ENCODE measurements at places on chromosomes 5 and 9.

DNA sequence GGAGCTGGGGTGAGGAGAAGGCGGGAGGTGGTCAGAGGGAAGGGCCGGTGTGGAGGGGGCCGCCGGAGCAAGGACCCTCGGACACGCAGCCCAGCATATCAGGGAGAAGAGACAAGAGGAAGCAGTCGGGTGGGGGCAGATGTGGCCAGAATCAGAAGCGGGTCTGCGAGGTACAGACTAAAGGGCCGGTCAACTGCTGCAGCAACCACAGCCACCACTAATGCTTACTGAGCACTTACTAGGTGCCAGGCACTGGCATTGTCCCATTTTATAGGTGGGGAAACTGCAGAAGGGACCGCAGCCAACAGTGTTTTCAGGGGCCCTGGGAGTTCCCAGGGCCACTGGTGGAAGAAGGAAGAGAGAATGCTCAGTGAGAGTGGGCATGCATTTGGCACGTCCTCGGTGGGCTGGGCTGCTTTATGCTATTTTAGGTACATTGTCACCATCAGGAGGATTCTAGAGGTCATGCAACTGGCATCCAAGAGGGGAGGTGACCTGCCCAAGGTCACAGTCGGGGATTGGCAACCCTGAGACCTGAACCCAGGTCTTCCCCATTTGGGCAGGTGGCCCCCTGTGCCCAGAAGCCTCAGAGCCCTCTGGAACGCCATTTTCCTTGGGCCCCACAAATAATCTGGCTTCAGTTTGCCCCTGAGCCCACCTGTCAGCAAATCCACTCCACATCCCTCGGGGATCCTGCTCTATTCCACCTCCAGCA lies 53.4 kb downstream of the DUSP1 start:
- no peak for DNase-seq

GRCh38 chr5:57190593-57190992 lies 16.7 kb downstream of the GPBP1 start:
- no peak for DNase-seq

DNA sequence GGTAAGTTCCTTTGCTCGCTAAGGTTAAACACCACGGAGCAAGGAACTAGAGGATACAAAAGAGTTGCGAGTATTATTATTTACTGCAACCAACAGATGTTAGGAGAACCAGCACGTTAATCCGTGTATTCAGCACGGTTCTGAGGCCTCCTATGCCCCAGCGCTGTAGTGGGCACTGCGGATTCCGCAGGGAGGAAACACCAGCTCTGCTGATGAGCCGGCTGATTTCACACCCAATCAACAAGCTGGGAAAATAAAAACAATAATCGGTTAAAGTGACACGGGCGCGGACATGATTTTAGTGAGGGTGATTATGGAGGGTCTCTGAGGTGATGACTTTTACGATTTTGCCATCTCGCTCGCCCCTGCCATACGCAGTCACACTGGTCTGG lies 702 bp upstream of the PRELID2 start:
- no peak for DNase-seq

DNA sequence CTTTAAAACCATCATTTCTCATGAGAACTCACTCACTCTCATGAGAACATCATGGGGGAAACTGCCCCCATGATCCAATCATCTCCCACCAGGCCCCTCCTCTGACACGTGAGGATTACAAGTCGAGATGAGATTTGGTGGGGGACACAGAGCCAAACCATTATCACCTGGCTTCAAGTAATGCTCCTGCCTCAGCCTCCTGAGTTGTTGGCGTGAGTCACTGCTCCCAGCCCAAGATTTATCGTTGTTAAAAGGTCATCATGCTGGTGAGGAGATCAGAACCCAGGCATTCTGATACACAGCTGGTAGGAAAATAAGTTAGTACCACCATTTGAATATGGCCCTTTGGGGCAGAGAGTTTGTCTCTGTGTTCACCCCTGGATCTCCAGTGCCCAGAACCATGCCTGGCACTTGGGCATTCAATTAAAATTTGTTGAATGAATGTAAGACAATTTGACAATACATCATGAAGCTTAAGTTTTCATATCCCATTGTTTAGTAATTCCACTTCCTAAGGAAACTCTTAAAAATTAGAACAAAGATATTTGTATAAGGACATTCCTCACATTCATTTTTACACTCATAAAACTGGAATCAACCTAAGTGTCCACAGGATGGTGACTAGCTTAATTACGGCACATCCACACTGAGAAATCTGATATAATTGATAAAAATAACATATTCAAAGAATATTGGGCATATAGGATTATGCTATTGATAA lies 58.0 kb upstream of the COL15A1 start:
- DNase-seq: no peak

GRCh38 chr5:95669540-95669939 lies 13.3 kb downstream of the SPATA9 start:
- no peak for DNase-seq

GRCh38 chr9:1460143-1460769 lies 410.1 kb downstream of the DMRT2 start:
- no peak for DNase-seq

DNA sequence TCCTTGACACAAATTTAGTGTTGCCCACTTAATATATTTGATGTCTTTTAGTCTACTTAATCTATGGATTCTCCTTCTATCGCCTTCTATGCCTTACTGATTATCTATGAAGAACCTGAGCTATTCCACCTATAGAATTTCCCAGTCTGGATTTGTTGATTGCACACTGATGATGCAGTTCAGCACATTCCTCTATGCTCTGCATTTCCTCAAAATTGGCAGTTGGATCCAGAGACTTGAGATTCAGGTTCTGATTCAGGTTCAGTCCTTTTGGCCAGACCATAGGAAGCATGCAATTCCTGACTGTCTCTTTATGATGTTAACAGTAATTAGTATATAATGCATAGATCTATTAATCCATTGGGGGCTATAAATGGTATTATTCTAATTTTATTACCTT lies 13.8 kb downstream of the SLC22A5 start:
- no peak for DNase-seq

DNA sequence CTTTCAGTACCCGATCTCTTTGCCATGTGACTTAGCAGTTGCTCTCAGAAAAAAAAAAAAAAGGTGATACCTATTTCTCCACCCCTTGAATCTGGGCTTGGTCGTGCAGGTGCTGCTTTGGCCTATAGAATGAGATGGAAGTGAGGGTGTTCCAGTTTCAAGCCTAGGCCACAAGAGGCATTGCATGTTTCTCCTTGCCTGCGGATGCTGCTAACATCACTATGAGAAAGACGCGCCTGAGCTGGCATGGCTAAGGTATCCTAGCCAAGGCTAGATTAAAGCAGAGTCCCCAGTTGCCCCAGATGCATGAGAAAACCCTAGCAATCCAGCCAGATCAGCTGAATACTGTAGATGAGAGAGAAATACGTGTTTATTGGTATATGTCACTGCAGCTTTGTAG lies 14.7 kb upstream of the CSF1R start:
- no peak for DNase-seq

DNA sequence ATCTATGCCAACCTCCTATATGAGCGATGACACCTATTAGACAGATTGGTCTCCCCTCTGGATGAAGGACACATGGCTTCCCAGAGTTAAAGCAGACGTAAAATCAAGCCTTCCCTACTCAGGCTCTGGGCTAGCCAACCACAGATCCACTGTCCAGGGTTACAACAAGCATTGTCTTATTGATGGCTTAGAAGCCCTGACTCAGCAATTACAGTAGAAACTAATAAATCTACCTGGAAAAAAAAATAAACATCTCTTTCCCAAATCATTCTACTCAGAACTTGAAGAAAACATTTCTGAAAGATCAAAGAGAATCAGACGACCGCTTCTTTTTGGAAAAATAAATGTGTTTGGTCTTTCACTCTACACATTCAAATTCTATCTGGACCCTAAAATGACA lies 189.3 kb downstream of the GLIS3 start:
- no peak for DNase-seq

DNA sequence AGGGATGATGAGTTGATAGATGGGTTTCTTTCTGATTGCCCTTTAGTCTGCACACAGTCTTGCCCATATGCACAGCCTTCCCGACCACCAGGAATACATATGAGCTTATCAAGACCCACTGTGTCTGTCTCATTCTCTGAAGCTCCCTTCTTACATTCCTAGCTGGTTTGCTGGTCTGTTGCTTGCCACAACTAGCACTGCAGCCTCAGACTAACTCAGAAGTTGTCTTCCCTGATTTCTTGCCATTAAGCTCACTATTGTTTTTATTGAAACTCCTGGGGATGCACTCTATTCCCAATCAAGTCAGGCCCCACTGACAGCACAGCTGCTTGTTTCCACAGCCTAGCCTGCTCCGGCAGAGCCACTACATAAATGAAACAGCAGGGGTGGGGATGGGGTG lies 97.5 kb downstream of the SAXO1 start:
- no peak for DNase-seq

- DNase-seq: no peak
Measured at GRCh38 chr9:130662970-130663257, 1.5 kb upstream of the PRDM12 start.

- no peak for DNase-seq
Measured at GRCh38 chr5:1778138-1779020, 21.3 kb downstream of the MRPL36 start.

DNA sequence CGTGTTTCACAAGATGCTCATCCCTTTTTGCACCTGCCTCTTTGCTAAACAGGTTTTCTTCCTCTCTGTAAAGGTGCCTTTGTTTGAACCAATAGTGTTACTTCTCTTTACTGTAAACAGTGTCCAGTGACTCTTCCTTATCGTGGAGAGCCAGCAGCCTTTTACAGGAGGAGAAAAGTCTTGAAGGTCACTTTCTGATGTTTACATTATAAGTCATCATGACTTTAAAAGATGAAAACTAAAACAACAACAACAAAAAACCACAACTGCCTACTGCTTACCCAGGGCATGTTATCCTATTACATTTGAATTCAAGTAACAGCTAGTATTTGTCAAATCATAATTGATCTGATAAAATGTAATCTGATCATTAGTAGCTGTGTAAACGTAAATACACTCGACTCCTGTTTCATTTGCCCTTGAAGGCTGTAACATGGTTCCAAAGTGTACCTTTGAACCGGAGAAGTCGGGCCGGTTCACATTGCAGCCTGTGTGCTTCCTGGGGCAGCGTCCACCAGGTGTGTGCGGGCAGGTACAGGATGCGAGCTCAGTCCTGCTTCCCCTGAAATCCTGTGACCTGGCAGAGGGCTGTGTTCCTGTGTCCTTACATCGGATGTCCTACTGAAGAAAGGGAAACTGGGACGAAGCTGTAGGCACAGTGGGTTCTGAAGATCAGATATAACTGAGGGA lies 118.1 kb downstream of the C9orf152 start:
- no peak for DNase-seq

- no peak for DNase-seq
Measured at GRCh38 chr9:78533500-78533899, 236.6 kb downstream of the PSAT1 start.

DNA sequence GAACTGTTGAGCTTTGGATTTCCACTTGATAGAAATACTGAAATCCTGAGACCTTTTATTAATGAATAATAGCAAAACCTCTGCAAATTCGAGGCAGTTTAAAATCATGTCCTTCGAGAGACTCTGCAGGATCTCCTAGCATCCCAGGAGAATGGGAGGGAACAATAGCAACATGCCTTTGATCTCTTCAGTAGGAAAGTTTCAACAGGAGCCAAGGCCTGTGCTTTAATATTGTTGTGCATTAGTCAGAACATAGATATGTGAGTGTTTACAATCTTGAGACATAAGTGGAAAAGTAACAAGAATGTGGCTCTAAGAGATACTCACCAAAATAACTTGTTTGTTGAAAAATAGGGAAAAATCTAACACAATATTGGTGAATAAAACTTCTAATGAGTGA lies 83.3 kb upstream of the LHFPL2 start:
- no peak for DNase-seq

GRCh38 chr9:35948901-35949318 lies 9.0 kb downstream of the OR2S2 start:
- peak; percentile 54 for DNase-seq

DNA sequence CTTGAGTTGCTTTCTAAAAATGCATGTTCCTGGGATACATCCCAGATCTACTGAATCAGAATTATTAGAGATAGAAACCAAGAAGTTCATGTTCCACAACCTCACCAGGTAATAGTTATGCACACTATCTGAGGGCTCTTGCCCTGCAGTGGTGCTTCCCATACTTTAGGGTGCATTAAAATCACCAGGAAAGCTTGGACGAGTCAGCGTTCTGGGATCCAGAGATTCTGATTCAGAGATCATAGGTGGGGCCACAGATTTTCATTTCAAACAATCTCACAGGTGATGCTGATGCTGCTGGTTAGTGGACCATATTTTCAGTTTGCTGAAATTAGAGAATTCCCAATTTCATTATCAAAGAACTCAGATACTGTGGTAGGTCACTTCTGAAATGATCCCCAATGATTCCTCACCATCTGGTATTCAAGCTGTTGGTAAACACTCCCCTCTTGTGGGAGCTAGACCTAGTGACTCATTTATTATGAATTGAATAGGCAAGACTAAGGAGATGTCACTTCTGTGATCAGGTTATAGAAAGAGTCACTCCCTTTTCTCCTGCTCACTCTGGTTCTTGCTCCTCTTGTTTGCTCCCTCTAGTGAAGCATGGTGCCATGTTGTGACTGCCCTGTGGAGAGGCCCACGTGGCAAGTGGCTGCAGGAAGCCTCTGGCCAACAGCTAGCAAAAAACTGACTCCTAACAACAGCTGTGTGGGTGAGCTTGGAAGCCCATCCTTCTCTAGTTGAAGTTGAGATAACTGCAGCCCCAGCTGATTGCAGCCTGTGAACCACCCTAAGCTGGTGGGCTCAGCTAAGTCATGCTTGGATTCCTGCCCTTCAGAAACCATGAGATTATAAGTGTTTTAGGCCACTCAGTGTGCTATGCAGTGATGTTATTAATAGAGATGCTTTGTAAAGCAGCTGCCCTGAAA lies 59.8 kb downstream of the SH3TC2 start:
- DNase-seq: peak; percentile 52

- DNase-seq: no peak
Measured at GRCh38 chr5:10594591-10595210, 30.8 kb downstream of the ANKRD33B start.

GRCh38 chr9:76580188-76580587 lies 121.2 kb downstream of the GCNT1 start:
- no peak for DNase-seq

GRCh38 chr9:116767219-116767618 lies 80.1 kb downstream of the TRIM32 start:
- DNase-seq: no peak

- DNase-seq: no peak
Measured at GRCh38 chr5:164650427-164650826, 1145.0 kb downstream of the MAT2B start.

DNA sequence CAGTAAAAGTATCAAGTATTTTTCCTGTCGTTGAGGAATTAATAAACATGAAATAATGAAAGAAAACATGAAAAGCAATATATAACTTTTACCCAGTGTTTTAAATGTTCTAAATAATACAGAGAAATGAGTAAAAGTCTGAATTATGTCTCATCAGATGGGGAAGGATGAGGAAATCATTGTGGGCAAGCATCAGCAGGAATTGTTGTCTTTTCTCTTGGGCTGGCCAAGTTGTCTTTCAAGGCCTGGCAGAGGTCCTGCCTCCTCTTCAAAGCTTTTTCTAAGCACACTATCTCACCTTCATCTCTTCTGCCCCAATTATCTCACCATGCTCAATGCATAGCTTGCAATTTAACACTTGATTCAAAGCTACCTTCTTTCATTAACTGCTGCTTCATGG lies 41.9 kb downstream of the MOCS2 start:
- no peak for DNase-seq
